ENCODE measurements at places on chromosomes 2 and 18.

DNA sequence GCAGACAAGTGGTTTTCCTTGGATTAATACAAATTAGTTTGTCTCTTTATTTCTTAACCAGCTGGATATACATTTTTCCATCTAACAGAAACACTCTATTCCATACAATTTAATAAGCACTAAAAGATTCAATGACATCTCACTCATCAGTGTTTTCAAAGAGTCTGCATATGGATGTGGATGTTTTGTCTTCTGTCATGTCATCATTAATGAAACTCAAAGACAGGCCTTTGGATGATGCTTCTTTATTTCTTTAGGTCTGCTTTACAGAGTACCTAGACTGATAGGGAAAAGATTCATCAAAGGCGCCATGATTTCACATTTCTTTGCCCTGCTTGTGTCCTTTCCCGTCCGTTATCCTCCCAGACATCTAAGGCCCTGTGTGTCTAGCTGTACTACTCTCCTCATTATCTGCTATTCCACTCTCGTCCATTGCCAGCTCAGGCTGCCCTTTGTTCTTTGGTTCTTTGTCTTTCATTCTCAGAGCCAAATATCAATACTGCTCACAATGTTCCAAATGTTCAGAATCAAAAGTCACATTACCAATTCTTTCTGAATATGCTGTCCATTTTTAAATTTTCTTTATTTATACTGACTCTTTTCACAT, 232.3 kb upstream of the CHAC2 start:
- DNase-seq, result no peak

DNA sequence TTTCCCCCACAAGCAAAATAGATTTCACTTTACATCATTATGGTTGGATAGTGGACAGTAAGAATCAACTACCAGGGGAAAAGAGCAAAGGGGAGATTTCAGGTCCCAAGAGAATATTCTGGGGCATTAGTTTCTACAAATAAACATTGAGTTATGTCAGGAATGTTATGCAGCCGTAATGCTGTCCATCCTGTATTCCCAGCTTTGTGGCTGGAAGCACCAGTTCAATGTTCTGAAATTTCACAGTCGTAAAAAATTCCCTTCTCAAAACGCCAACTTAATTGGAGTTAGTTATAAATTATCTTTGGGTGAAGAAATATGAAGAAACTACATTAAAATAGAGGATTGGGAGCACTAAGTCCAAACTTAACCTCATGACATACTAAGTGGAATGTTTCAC, 141.5 kb upstream of the FIGN start:
- no peak for DNase-seq

DNA sequence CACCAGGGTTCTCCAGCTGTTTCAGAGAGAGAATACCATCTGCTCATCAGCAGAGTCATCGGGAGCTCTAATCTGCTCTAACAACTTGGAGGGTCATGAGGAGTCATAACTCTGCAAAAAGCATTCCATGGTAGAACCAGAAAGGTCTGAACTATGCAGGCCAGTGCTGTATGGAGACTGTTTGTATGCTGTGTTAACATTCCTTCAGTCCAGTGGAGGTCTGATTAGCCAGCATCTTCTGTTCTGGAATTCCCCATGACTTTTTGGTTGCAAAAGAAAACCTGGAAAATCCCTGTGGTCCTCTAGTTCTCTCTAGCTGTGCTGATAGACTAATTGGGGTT, 9.4 kb upstream of the ITGB6 start:
- no peak for DNase-seq

GRCh38 chr2:240390091-240391073, 45.1 kb upstream of the GPC1 start:
- no peak for DNase-seq

DNA sequence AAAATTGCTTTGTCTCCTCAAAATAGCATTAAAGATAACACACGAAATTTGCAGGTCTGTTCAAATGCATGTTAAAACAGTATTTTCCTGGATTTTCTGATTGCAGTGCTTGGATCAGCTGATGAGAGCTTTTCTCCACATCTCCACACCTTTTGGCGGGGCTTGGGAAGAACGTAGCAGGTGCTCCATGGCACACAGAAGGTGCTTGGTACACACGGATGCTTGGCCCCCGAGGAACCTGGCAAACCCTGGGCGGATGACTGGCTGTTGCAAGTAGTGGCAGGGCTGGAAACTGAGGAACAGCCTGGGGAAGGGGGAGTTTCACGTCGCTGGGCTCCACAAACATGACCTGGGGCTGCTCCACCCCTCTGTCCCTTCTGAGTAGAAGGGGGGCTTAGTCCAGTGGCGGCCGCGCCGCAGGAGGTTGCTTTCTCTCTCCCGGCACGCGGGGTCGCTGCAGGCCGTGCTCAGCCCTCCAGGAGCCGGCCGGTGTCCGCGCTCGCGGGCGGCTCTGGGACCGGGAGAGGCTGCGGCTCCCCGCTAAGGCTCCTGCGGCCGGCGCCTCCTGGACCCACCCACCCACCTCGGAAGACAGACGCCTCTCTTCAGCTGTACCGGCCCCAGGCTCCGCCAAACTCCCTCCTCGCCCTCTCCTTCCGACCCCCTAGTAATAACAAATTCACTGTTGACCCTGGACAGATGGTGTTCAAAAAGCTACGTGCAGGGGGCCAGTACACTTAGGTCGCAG, 69.3 kb downstream of the MARCO start:
- DNase-seq, result no peak

DNA sequence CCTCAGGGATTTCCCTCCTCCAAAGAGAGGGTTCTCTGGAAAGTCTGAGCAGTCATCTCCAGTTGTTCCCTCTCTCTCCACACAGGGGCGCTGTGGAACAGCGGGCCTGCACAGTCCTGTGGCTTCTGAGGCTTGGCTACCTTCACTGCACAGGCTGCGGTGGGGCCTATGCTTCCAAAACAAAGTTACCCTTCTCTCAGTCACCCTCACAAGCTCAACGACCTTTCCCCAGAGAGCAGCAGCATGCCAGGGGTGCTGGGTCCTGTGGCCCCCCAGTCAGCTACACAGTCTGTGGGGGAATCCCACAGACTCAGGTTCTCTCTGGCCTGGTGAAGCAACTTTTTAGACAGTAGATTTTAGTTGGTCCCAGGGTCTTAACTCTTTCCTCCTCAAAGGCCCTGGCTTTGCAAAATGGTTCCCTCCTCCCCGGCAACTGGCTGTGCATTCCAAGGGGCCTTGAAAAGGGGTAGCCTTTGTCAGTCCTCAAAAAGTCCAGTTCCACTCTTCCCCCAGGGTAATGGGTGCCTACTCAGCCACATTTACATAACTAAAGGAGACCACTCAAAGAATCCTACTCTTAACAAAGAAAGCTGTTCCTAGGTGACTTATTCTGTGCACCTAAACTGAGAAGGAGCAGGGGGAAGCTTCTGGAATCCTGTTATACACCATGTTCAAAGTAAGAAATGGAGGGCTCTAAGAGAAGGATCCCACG, 14.9 kb downstream of the B3GNT7 start:
- no peak for DNase-seq

- no peak for DNase-seq
These were observed 428.6 kb upstream of the FSHR start for GRCh38 chr2:49582946-49583345.

- DNase-seq, result no peak
These were observed 80.2 kb downstream of the MREG start for GRCh38 chr2:215933151-215933550.

Data from stimulated activated CD8-positive, alpha-beta memory T cell treated with anti-CD3 and anti-CD28 coated beads, Interleukin-15, amount 100 ng/mL, for 1 hour (primary cell).